ENCODE measurements at places on chromosomes 7 and 10. TPM values are rescaled to one million over a fixed set of nuclear protein-coding genes. Genes with fewer than 3 reads are reported as not detected.

DNA sequence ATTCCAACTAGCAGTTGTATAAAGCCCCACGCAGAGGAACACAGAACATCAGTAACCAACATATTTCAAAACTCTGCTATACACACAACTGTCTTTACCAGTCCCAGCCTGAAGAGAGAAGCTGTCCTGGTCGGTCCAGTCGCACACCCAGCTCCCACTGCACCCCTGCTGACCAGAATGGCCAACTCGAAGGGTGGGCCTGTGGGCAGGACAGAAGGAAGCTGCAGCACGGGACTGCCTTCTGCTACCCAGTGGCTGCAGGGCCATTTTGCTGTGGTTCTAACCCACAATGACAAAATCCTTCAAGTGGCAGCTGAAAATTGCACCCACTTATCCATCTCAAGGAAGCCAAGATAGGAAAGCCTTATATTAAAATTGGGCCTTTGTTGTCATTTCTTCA lies 48.2 kb downstream of the GSDME start:
- H3K4me3 ChIP-seq, result no peak overlapping the region
- no peak for DNase-seq
- peaks cover 10% of the 10 kb centered on the region for H3K4me1 ChIP-seq
- H3K27me3 ChIP-seq, result peaks cover 4% of the 10 kb centered on the region
- H3K36me3 ChIP-seq, result no peaks in the 10 kb centered on the region

DNA sequence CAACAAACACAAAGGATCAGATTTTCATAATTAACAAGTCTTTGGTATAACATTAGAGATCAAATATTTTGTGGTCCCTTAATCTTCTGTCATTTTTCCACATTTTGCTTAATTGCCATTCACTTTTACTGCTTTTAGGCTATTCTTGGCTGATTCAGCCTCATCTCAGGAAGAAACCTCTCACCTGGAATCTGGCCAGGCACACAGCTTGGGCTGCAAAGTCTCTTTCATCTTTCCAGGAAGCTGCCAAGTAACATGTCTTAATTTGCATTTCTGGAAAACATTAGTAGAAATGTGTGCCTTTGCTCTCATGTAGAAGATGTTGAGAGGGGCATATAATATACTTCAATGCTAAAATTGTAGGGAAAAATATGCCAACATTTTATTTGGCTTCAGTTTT lies 174.2 kb upstream of the STEAP4 start:
- H3K4me3 ChIP-seq, result no peak overlapping the region
- H3K4me1 ChIP-seq, result no peaks in the 10 kb centered on the region
- no peak for DNase-seq
- no peaks in the 10 kb centered on the region for H3K27me3 ChIP-seq
- H3K27ac ChIP-seq, result no peak overlapping the region
- H3K36me3 ChIP-seq, result no peaks in the 10 kb centered on the region

DNA sequence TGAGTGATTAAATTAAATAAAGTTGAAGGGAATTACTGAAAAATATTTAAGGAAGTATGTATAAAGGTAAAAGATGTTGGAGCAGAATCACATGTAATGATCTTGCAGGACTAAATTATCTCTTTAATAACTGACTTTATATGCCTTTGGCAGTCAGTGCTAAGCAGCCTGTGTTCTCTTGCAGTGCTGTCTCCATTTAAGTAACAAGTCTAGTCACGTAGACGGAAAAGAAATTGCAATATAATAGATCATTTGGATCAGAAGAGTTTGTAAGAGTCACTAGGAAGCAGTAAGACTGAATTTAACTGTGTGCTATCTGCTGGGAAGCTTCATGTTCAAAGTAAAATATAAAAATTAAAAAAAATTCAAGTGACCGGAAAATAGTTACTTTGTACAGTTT lies 21.4 kb downstream of the BZW2 start:
- peaks cover 47% of the 10 kb centered on the region for H3K36me3 ChIP-seq
- no peak for DNase-seq
- no peaks in the 10 kb centered on the region for H3K27me3 ChIP-seq
- peaks cover 7% of the 10 kb centered on the region for H3K4me1 ChIP-seq

DNA sequence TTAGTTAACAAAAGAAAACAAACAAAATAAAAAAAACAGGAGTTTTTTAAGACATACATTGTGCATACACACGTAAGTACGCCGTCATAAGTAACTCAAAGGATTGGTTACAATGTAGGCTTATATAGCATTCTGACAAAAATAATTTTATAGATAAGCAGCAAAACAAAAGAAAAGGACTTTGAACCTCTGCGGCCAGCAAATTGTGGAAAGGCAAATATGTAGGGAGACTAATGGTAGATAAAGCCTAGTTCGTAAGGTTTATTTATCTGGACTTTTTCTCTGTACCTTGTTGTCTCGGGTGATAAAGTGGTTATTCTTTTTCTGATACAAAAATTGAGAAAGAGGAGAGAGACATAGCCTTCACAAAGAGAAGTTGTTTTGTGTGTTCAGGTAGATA lies 891.9 kb downstream of the CNTNAP2 start:
- no peak overlapping the region for H3K27ac ChIP-seq
- no peaks in the 10 kb centered on the region for H3K27me3 ChIP-seq
- H3K4me1 ChIP-seq, result no peaks in the 10 kb centered on the region
- no peak for DNase-seq
- H3K4me3 ChIP-seq, result no peak overlapping the region

The EFCAB10 gene
- not detected for total RNA-seq

- H3K4me3 ChIP-seq, result no peak overlapping the region
- no peak for DNase-seq
- H3K4me1 ChIP-seq, result no peaks in the 10 kb centered on the region
- no peaks in the 10 kb centered on the region for H3K27me3 ChIP-seq
- H3K27ac ChIP-seq, result no peak overlapping the region
These were observed 192.0 kb downstream of the ZNF438 start for GRCh38 chr10:30839652-30840051.

- H3K27ac ChIP-seq, result no peak overlapping the region
- no peak overlapping the region for H3K4me3 ChIP-seq
- peaks cover 5% of the 10 kb centered on the region for H3K27me3 ChIP-seq
- no peak for DNase-seq
- H3K4me1 ChIP-seq, result no peaks in the 10 kb centered on the region
- no peaks in the 10 kb centered on the region for H3K36me3 ChIP-seq
These were observed 59.3 kb downstream of the ARHGAP22 start for GRCh38 chr10:48545462-48546145.

- DNase-seq, result no peak
- peaks cover 26% of the 10 kb centered on the region for H3K4me1 ChIP-seq
- H3K4me3 ChIP-seq, result peak overlapping the region; percentile 83
These were observed 2.7 kb downstream of the MAFK start for GRCh38 chr7:1533255-1533546.

DNA sequence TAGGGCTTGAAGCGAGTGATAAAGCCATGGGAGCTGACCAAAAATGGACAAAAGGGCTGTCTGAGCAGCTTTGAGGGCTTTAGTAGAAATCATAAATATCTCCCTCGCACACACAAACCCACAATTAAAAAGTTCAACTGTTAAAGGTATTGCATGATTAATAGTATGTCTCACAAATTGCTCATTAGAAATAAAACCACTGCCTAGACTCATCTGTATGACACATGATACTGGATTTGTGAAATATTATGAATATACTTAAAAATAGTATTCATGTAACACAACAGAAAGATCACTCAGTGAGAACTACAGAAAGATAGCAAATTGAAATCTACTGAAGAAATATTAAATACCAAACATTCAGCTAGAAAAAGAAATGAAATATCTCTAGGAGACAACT lies 11.9 kb upstream of the PTPN12 start:
- no peaks in the 10 kb centered on the region for H3K4me1 ChIP-seq
- no peaks in the 10 kb centered on the region for H3K36me3 ChIP-seq
- H3K27ac ChIP-seq, result no peak overlapping the region
- H3K4me3 ChIP-seq, result no peak overlapping the region
- H3K27me3 ChIP-seq, result peaks cover 11% of the 10 kb centered on the region
- no peak for DNase-seq

DNA sequence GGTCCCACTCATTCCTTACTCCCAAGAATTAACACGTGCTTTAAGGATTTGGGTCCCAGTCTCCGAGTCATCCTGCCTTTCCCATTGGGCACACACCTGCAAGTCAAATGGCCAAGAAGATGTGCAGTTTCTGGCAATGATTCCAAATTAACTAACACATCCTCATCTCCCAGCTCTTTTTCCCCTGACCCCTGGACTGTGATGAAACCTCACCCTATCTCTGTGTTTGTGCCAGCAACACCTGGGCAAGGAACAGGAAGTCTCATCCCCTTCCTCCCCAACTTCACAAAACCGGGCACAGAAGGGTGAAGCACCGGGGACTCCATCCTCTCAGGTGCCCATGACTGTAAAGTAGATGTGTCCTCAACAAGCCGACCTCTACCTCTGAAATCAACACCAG lies 54.8 kb downstream of the PLXNA4 start:
- H3K27ac ChIP-seq, result peak overlapping the region; percentile 53
- H3K4me1 ChIP-seq, result peaks cover 33% of the 10 kb centered on the region
- H3K27me3 ChIP-seq, result peaks cover under 1% of the 10 kb centered on the region
- no peak overlapping the region for H3K4me3 ChIP-seq

- peaks cover 12% of the 10 kb centered on the region for H3K36me3 ChIP-seq
- H3K4me3 ChIP-seq, result no peak overlapping the region
- H3K27me3 ChIP-seq, result no peaks in the 10 kb centered on the region
These were observed 4.0 kb upstream of the PKD1L1 start for GRCh38 chr7:47952224-47952623.

DNA sequence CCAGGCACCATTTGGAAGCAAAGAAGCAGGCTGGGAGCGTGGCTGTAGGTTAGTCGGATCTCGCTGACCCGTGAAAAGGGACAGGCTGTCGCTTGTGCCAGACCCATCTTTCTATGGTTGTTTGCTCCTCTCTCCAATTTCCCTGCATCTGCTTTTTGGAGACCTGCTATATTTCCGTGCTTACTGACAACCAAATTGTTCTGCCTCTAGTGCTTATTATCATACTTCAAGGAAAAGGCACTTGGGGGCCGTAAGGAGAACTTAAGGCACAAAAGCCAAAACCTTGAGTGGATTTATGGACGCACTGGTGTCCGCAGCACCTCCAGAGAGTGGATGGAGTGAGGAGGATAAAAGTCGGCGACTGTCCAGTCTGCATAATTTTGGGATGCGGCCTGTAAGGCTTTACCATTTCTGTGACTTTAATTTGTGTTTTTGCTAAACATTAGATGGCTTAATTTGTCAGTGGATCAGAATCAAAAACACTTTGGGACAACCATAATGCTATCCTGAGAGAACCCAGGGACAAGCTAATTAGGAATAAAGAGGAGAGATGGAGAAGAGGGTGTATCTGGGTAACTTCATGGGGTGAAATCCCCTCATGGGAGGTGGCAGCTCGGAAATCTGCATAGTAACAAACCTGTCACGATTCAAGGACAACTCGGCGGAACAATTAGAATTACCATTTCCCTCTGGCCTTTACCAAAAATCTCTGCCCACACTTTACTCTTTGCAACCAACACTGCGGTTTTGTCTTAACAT lies 206.7 kb downstream of the HDAC9 start:
- no peak overlapping the region for H3K4me3 ChIP-seq
- no peak overlapping the region for H3K27ac ChIP-seq
- H3K36me3 ChIP-seq, result no peaks in the 10 kb centered on the region
- peaks cover 2% of the 10 kb centered on the region for H3K27me3 ChIP-seq

The FAM25A gene
- total RNA-seq, result not detected

- H3K4me1 ChIP-seq, result no peaks in the 10 kb centered on the region
- H3K27me3 ChIP-seq, result no peaks in the 10 kb centered on the region
- no peak for DNase-seq
- H3K36me3 ChIP-seq, result peaks cover 46% of the 10 kb centered on the region
- no peak overlapping the region for H3K27ac ChIP-seq
- H3K4me3 ChIP-seq, result no peak overlapping the region
These were observed 57.4 kb downstream of the LRRC4 start for GRCh38 chr7:127973832-127974231.

DNA sequence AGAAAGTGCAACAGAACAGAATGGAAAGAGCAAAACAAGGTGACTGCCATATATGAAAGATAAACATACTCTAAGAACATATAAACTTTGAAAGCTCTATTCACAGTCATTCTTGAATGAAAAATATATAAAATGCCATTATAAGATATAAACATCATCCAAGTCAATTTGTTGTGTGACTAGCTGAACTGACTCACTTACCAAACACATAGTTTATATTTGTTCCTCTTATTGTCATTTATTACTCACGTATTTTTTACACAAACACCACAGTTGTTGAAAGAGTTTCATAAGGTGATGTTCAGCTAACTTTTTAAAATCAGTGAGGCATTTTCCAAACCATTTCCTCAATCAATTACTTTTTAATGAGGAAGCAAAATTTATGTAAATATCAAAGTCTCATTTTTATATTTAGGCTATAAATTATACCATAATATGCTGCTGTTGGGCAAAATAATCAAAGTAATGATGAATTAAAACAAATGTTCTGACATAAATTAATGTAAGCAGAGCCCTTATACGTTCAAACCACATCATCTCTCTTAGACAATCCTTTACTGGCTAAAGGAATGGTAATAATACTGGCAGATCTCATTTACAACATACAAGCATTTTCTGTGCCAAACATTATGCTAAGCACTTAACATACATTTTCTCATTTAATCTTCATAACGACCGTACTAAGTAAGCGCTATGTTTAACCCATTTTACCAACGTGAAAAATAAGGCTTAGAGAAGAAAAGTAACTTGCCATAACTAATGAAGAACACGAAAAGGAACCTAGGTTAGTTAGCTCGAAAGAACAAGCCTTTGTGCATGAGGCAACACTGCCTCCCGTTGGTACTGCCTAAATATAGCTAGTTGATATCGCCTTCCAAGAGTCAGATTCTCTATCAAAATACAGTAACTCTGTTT lies 7.3 kb downstream of the LRRN3 start:
- H3K27ac ChIP-seq, result peak overlapping the region; percentile 84
- H3K4me3 ChIP-seq, result peak overlapping the region; percentile 99
- DNase-seq, result peak; percentile 50
- H3K36me3 ChIP-seq, result peaks cover 76% of the 10 kb centered on the region
- no peaks in the 10 kb centered on the region for H3K27me3 ChIP-seq
- peaks cover 58% of the 10 kb centered on the region for H3K4me1 ChIP-seq

DNA sequence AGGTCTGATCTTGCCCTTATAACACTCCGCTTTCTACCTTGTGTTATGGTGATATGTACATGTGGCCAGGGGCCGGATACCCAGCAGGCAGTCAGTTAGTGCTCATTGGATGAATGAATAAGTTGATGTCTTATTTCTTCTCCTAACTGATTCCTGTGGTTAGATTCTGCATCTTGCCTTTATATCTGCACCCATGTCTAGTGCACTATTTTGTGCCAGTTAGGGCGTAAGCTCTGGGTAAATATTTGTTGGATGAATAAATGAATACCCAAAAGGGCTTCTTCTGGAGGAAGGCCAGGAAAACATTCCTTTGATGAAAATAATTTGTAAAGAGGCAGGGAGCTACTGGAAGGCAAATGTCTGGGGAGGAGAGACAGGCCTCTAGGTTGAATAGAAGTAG lies 148.2 kb downstream of the CHN2 start:
- no peak overlapping the region for H3K27ac ChIP-seq
- no peaks in the 10 kb centered on the region for H3K36me3 ChIP-seq
- peaks cover 5% of the 10 kb centered on the region for H3K27me3 ChIP-seq
- DNase-seq, result no peak
- H3K4me3 ChIP-seq, result no peak overlapping the region

DNA sequence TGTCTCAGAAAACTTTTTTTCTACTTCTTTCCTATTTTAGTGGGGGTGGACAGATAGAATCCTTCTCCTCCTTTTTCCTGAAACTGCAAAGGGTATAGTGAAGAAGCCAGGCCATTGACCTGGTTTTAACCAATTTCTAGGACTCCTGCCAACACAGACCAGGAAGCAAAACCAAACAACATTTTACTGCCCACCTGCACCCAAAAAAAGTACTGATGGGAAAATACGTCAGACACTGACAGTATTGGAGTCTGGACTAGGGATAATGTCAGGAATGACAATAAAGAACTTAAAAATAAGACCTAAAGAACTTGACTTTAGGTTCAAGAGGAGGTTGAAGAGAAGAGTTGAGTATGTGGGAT lies 5.0 kb upstream of the STEAP4 start:
- peaks cover 25% of the 10 kb centered on the region for H3K27me3 ChIP-seq
- H3K4me3 ChIP-seq, result no peak overlapping the region
- H3K27ac ChIP-seq, result no peak overlapping the region
- no peaks in the 10 kb centered on the region for H3K36me3 ChIP-seq
